ENCODE measurements at places on chromosomes 5 and 9.
A peak's percentile ranks its signal among the peaks of the same experiment; 100 is the strongest.

- DNase-seq = no peak
These were observed 62.8 kb upstream of the TBC1D2 start for GRCh38 chr9:98318041-98318790.

DNA sequence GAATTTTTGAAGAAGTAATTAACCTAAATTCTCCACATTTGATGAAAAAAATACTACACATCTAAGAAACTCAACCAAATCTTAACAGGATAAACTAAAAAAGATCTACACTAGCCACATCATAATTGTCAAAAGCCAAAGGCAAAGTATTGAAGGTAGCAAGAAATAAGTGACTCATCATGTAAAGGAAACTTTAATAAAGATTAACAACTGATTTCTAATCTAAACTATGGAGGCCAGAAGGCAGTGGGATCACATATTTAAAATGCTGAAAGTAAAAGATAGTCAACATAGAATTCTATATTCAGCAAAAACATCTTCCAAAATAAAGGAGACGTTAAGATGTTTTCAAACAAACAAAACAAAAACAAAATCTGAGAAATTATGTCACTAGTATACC is 2002.9 kb downstream of the MAT2B start:
- DNase-seq = no peak

DNA sequence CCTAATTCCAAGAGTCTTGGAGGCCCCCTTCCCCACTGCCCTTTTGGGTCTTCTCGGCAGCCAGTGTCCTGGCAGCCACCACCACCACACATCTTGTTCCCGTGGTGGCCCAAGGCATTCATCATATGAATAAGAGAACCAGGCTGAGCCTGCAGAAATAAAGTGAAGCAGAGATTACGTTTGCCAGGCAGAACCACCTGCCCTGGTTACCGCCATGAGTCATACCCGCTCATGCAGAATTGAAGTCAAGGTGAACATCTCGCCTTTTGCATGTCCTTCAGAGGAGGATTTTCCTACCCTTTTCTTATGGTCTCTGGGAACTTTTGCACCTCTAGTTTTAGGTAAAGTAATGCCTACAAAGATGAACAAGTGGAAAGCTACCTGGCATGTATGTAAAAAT is 119.5 kb upstream of the LMX1B start:
- DNase-seq = no peak

DNA sequence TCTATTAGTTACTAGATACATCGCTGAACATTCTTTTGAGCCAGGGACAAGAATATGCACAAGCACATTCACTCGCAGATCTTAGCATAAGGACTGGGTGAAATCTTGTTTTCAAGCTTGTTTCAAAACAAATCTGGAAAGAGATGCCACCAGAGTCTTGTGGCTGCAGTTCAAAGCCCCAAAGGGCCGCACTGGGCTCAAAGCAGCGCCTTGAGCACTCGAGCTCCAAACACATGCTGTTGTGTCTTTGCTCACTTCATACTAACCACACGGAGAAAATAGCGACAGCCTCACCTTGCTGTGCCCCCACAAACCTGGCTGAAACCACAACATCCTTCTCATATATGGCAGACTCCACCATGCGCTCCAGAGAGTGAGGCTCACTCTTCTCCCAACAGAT is 34.2 kb upstream of the IL7R start:
- DNase-seq = no peak

GRCh38 chr5:69004676-69005075 is 89.1 kb upstream of the SLC30A5 start:
- no peak for DNase-seq

GRCh38 chr5:126004636-126005035 is 418.6 kb upstream of the GRAMD2B start:
- no peak for DNase-seq

DNA sequence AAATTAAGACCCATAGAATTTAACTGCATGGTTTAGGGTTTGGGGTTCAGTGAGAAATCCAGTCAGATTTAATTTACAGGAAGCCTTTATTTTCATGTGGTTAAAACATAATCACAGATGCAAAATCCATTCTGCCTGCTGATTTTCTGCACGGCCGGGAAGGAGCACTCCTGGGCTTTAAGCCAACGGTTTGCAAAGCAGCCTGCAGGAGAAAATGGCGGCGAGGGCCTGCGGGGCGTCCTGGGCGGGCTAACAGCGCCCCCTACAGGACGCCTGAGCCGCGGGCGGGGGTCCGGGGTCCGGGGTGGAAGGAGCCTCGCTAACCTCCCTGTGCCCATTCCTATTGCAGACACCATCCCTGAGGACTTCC is 47.6 kb downstream of the THBS4 start:
- DNase-seq = peak; percentile 74

DNA sequence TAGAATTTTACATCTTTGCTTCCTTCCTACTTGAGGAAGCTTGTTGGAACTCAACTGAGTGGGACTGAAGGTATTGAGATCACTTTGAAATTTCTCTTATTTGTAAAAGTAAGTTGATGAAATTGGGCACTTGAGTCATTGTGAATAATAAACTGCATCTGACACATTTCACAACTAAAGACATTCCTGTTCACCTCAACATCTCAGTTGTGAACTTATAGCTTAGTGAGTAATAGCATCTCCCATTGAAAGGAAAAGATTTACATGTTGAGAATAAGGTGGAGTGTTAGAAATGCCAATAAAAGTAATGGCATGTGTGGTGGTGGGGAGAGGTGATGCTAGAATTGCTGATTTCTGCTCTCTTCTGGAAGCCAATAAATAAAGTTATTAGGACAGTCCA is 145.0 kb downstream of the SLC24A2 start:
- no peak for DNase-seq

- DNase-seq = no peak
These were observed 567.7 kb upstream of the SGCD start for GRCh38 chr5:155759252-155759651.

- DNase-seq = no peak
These were observed 15.7 kb downstream of the SCGB3A1 start for GRCh38 chr5:180575571-180575970.

- DNase-seq = no peak
These were observed 9.6 kb upstream of the IFNE start for GRCh38 chr9:21491756-21492155.

GRCh38 chr5:56327809-56328208 is 94.7 kb upstream of the ANKRD55 start:
- DNase-seq = no peak

GRCh38 chr9:21395778-21396717 is 10.8 kb upstream of the IFNA2 start:
- DNase-seq = no peak

- DNase-seq = no peak
These were observed 21.9 kb downstream of the FGF18 start for GRCh38 chr5:171441246-171441791.

DNA sequence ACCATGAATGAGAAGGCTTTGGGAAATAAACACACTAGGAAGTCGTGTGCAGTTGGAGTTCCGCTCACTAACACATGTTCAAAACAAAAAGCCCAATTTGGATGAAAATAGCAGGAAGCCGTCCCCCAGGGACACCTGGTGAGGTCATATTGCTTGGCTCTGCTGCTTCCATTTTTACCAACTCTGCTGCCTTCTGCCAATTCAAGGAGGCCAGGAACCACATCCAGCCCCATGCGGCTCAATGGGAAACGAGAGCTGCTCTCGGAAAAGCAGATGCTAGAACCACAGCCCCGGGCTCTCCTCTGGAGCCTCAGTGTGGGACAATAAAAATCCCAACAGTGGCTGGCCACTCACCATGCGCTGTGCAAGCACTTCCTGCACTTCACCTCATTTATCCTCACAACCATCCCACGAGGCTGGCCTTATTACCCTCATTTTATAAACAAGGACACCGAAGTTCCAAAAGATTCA is 13.4 kb downstream of the ADAM19 start:
- DNase-seq = no peak

DNA sequence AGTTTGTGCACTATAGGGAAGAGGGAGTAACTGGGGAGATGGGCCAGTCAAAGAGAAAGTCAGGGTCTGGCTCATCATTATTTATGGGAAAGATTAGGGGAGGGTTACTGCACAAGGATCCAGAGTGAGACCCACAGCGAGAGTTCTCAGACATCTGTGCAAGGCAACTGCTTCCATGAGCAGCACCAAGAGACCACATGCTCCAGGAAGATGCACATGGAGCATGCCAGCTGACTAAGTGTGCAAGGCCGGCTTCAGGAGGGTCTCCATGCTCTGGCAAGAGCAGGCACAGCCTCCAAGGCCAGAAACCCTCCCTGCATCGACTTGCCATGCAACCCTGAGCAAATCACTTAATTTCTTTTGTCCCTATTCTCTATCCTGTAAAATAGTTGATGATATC is 616.9 kb downstream of the CSNK1G3 start:
- no peak for DNase-seq

DNA sequence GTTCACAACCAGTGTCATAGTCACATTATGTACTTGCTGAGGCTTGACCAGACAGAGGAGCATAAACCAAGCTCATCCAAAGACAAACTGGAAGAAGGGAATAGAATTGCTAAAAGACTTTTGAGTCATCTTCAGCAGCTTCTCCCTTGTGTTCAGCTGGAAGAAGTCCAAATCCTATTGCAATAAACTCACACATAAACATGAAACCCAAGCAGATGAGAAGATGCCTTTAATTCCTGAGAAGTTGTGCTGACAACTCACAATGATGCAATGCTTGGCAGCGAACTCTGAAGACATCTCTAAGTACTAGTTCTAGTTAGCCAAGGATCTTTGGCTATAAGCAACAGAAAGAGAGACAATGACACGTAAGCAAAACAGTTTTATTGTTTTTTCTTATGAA is 642.1 kb downstream of the KCTD16 start:
- no peak for DNase-seq

All from pons (tissue), 1 donor.